ENCODE measurements at places on chromosomes 1 and 21.

DNA sequence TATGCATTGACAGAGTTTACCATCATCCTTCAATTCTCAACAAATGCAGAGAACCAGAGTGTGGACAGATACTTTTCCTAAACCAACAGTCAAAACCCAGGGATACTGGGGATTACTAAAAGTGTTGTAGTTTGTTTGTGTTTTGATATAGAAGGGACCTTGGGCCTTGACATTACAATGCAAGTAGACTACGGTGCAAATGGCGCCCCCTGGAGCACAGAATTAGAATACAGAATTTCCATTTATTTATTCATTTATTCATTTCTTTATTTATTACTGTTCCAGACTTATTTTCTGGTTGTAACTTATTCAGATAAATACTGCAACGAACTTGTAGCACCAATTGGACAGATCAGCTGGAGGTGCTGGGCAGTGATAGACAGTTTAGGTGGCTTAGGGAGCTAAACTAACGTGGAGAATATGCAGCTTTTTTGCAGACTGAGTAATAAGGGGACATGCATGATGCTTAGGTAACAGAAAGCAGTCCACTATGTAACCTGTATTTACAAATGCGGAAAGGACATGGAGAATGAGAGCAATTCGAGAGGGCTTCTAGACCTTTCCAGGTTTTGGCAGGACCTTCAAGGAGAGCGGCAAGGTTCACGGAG lies 42.6 kb downstream of the KIRREL1 start:
- no peak for DNase-seq

GRCh38 chr1:56477164-56478111 lies 101.9 kb downstream of the PLPP3 start:
- DNase-seq = peak; percentile 83

GRCh38 chr1:95655321-95656020 lies 421.5 kb downstream of the RWDD3 start:
- DNase-seq = no peak

GRCh38 chr1:159091607-159092031 lies 15.1 kb upstream of the AIM2 start:
- DNase-seq = no peak

DNA sequence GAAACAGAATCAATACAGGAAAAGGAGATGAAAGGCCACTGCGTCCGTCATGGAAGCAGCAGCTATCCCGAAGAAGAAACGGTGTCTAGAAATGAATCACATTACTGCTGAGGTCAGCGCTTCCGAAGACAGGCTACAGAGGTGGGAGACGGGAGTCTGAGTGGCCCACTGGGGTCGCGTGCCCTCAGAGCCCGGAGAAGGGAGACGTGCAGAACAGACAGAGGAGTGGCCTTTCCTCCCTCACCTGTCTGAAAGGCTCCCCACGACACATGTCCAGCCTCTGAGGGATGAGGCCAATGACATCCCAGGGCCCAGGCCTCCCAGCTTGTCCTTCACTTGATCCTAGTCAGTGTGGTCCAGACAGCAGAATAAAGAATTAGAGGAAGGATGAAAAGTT lies 35.9 kb downstream of the VPS26C start:
- DNase-seq = no peak

GRCh38 chr1:9874959-9875635 lies 35.0 kb downstream of the CTNNBIP1 start:
- peak; percentile 77 for DNase-seq

All from Right ventricle myocardium superior (tissue), 1 donor.